ENCODE measurements at places on chromosomes 1 and 21. TPM values are rescaled to one million over a fixed set of nuclear protein-coding genes. Genes with fewer than 3 reads are reported as not detected.

DNA sequence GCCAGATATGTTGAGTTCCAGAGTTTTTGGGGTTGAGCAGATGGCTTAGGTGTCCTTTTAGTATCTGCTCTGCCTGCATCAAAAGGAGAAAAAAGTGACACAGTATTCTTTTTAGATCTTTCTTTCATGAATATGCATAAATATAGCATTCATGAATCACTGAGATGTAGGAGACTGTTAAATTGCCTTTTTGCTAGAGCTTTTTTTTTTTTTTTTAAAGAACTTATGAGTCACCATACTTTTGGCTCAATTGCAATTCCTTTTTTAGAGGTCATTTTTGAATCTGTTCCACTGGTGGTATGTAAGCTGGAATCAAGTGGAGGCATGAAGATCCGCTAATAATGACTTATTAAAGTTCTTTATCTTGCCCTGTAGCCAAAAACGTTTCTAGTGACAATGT, 480.9 kb upstream of the ZRANB2 start:
- DNase-seq: no peak

DNA sequence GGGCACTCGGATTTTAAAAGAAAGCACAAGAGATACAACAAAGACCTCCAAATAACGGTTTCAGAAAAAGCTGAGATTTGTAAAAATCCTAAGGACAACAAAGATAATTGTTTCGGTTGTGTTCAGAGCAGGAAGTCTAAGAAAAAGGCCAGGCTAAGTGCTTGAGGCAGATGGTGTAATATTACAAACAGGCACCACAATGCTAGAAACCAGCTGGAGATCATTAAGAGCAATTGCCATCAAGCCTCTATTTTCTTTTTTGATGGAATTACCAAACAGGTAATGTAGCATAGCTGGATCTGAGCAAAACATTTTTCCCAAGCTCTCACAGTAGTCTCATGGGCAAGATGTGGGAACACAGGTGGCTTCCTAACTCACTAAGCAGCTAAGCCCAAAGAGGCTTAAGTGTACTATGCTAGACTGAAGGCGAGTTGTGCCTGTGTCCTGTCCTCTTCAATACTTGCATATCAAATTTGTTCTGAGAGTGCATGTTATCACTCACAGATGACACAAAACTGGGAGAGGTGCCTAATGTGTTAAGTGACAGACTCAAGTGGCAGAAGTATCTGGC, 161.6 kb downstream of the GLUL start:
- peak; percentile 3 for DNase-seq

DNA sequence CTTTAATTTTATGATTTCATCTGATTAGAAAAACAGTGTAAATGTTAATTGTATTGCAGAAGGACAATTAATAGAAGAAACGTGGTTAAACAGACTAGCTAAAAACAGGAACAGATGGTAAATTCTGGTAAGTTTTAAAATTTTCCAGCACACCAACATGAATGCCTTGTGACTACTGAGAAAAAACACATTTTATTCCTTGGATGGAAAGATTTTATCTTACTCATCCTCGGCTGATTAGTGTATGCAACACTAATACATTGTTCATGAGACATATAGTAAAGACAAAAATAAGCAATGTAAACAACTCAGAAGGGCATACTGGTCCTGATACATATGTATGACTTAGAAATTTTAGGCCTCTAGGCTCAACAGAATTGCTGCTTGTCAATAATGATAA, 4.9 kb upstream of the AK5 start:
- no peak for DNase-seq

- DNase-seq: no peak
Observed at GRCh38 chr1:151352021-151352718, 5.1 kb upstream of the RFX5 start.

DNA sequence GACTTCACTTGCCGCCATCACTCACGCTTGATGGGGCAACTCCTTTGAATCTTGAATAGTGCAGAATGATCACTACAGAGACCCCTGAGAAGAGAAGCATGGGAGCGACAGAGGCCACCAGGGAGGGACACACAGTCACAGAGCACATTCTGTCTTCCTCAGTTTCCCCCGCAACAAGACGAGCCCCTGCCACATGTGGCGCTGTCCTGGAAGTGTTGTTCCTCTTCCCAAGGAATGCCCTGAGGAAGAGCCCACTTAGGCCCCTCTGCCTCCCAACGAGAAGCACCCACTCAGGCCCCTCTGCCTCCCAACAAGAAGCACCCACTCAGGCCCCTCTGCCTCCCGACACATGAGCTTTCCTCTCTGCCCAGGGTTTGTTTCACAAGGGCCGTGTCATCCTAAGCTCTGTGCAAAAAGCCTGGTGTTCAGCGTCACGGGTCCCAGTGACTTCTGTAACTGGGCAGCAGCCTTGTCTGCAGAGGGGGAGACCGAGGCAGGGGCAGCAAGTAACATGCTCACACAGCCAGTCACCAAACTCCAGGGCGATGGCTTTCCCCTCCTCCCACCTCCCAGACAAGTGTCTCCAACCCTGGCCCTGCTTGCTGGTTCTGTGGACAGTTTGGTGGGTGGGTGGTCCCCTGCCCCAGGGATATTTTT, 19.8 kb downstream of the SLC37A1 start:
- DNase-seq: no peak

- no peak for DNase-seq
Observed at GRCh38 chr1:178354816-178355215, 141.9 kb downstream of the CLEC20A start.

GRCh38 chr1:48735796-48736195, 40.9 kb downstream of the BEND5 start:
- no peak for DNase-seq

- DNase-seq: no peak
Observed at GRCh38 chr1:99304725-99305282, 40.5 kb downstream of the PLPPR4 start.

GRCh38 chr1:11703357-11704193, 12.1 kb downstream of the DRAXIN start:
- no peak for DNase-seq

DNA sequence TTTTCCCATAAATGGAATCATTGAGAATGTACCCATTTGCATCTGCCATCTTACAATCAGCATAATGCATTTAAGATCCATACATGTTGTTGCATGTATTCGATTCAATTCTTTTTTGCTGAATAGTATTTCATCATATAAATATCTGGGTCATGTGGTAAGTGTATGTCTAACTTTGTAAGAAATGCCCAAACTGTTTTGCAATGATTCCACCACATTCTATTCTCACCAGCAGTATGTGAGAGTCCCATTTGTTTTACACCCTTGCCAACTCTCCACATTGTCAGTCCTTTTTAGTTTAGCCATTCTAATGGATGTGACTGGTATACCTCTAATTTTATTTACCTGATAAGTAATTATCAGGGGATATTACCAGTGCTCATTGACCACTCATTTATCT, 115.8 kb upstream of the PBX1 start:
- no peak for DNase-seq

DNA sequence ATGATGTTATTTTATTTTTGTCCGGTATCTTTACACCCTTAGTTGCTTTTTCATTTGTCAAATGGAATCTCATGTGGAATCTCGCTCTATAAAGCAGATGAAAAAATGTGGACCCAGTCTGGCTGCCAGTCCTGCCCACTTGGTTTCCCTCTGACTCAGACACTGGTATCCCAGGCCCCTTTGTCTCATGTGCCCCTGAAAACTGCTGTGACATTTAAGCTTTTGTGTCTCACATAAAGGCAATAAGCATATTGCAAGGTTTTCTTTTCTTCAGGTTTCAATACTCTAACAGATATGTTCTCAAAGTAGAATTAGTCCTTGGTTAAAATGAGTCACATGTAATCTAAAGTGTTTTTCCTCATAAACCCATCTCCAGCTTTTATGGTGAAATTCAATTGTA, 183.3 kb downstream of the ST6GALNAC3 start:
- no peak for DNase-seq

WNT2B gene
- 4.7 TPM for polyA plus RNA-seq

KRTAP19-1 gene
- not detected for polyA plus RNA-seq

BTBD8 gene
- polyA plus RNA-seq: 6.5 TPM

CLSTN1 gene
- polyA plus RNA-seq: 149 TPM

All from left renal pelvis (tissue), 4 donors.